ENCODE measurements at places on chromosomes 3 and 15.

DNA sequence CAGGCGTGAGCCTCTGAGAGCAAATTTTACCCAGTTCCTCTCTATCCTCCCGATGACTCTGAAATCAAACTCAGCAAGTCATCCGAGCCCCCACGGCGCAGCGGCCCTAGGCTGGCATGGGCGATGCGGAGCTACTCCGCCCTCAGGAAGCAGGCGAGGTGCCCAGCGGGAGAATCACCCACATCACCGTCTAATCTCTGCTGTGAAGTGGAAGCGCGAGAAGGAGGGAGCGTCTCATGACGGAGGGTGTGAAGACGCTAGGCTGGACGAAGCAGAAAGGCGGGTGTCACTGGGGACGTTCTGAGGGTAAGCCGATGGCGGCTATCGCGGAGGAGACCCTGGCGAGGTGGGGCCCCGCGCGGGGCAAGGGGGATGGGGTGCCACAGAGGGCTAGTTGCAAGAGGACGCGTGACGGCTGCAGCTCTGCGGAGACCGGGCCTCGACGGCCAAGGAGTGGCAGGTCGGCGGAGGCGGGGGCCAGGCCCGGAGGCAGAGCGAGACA is 9.1 kb upstream of the GNAI2 start:
- no peak for DNase-seq

- DNase-seq = no peak
These were observed 14.0 kb upstream of the TOPBP1 start for GRCh38 chr3:133675631-133676335.

GRCh38 chr15:38440353-38441129 is 13.4 kb upstream of the FAM98B start:
- peak; percentile 39 for DNase-seq

DNA sequence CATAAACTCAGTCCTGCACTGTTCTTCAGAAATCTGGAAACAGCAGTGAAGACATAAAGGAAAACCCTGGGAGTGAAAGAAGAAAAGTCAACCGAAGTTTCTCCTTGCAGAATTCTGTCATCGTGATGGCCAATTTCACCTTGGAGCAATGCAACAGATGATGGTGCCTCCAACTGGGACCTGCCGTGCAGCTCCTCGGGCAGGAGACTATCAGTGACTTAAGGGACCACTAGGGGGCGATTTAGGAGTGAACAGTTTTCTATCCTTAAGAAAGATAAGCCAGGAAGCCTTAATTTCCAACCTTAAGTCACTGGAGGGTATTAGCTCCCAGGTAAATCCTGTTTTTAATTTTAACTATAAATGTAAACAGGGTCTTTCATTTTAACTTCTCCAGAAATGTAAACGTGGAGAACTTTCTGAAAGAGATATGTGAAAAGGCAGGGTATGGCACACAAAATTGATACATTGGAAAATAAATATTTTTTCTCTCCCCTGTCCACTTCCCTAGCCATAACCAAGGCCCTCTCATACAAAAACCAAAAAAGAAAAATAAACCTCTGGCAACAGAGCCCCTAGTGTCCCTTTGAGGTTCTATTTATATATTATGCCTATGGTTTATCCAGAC is 116.3 kb downstream of the PDZRN3 start:
- DNase-seq = no peak

DNA sequence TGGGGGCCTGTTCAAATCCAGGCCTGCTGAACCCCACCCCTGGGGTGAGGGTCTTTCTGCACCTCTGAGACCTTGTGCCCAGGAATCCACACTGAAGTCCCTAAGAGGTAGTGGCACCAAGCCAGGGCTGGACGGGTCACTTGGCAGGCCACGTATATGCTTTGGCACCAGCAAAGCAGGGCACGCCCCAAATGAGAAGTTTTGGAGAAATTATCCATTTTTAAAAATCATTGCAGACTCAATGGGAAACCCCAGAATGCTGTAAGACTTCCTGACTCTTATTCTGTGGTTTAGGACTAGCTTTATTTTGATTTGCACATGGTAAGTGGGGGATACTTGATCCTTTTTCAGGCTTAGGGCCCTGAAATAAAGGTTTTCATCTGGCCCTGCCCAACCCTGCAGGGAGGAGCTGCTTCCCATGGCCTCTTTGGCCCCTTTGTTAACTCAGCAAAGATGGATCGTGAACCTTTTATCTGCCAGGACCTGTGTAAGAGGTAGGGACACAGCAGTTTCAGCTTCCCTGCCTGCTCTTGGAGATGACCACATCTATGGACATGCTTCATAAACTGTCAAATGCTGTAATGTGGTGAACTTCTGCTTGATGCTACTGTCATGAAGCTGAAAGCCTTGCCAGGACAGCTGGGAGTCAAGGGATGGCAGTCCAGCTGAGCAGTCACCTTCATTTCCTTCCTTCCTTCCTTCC is 88.0 kb downstream of the HMG20A start:
- no peak for DNase-seq

DNA sequence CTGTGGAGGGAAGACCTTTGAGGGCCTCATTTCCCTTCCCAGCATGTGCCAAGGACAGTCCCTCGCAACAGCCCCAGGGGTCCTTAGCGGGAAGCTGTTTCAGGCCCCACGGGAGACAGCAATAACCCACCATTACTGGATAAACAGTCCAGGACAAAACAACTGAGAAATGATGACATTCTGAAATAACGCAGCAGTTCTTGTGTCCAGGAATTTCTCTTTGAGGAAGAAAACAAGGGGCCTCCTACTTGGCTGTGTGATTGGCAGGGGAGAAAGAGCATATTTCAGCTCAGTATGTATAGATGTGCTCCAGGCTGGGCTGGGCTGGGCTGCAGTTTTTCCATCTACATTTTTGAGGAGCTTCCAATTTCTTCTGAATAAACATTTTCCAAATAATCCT is 82.2 kb upstream of the THBS1 start:
- no peak for DNase-seq

GRCh38 chr3:134300520-134300919 is 49.9 kb upstream of the RYK start:
- DNase-seq = no peak

DNA sequence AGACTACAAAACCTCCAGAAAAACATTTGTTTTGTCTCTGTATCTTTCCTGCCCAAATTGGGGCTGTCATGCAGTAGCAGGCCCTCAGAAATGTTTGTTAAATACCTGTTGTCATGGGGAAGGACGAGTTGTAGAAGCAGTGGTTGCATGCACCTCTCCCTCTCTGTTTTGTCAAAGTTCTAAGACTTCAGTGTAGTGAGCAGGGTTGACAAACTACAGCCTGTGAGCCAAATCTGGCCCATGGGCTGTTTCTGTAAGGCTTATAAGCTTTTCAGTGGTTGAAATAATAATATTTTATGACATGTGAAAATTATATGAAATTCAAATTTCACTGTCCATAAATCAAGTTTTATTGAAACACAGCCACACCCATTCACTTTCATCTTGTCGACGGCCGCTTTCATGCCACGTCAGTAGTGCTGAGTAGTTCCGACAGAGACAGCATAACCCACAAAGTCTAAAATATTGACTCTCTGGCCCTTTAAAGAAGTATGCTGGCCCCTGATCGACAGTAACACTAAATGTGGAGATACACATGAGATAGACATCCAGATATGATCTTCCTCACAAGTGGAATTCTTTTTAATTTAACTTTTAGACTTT is 102.9 kb downstream of the PDZRN3 start:
- DNase-seq = no peak

DNA sequence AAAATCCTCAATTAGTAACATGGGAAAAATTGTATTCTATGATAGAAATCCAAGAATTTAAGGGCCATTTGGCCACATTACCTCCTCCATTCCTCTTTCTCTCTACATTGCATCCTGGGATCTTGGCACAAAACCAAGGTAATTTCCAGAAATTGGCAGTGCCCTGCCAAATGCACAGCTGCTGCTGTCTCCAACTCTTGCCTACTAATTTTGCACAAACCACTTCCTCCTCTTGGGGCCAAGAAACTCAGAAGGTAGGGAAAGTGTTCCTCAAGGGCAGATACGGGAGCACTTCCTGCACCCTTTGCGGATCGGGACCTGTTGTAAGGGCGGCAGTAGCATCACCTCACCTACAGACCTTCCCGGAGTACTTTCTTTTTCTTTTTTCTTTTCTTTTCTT is 57.8 kb downstream of the MAP3K13 start:
- DNase-seq = no peak

DNA sequence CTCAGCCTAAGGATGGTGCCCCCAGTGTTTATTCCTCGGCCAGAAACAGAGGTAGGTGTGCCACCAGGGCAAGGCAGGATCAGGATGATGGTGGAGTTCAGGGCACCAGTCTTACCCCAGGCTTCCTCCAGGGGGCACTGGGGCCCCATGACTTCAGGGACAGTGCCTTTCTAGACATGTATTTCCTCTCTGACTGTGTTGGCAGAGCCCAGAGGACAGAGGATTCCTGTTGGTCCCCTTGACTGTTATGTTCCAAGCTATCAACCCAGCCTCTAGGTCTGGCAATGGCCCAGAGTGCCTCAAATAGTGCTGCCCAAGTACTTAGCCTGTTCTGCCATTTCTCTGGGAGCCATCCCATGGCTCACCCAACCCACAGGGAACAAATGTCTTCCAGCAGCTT is 2.8 kb downstream of the HEMK1 start:
- DNase-seq = no peak

Measured in NCI-H1417 treated with DMSO at 0.1 percent for 48 hours (cell line).